ENCODE measurements at places on chromosomes 2 and 18.

DNA sequence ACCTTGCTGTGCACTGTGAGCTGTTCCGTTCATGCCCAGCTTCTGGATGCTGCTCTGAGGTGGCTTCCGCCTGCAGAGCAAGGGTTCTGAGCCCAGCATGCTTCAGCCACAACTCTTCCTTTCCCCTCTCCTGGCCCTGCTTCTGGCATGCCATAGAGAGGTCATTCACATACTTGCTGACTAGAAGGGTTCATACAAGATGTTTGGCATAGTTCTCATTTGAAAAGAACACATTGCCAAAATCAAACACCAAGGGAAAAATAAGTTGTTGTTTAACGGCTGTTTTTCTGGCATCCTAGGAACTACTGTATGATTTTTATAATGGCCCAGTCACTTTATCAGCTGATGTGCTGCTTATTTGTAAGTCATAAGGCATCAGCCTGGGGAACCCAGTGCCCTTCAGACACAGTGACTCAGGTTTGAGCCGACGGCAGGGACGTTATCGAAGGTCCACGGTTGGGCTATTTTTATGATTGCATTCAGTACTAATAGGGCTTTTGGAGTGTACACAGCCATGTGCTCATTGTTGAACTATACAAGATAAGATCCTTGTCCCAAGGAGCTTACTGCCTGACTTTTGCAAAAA is 53.9 kb upstream of the CTAGE1 start:
- DNase-seq: no peak

DNA sequence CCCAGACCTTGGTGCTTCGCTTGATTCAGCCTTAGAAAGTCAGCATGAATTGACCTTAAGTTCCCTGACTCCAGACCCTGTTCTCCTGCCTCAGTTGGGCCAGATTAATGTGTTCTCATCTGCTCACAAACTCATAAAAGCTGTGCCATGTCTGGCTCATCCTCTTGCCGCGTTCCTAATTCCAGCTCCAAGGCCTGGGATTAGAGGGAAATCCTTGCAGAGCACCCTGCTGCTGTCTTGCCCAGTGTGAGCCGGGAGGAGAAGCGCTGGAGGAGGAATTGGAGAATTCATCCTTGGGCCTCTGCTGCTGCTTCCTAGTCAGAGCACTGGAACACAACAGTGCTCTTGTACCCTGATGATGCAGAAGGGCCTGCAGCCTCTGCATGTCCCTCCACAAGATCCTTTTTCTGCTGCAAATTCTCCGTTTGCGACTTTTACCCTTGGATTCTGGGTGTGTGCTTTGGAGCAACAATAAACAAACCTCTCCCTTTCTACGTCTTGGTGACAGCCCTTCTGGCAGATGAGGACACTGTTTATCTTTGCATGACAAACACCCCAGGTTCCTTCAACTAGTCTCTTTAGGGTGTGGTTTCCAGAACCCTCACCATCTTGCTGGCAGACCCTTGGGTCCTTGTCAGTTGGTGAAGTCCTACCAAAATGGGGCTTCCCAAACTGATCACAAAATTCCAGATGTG is 46.9 kb upstream of the CNGA3 start:
- DNase-seq: no peak

GRCh38 chr18:76977684-76978232 is 154.8 kb downstream of the MBP start:
- no peak for DNase-seq

DNA sequence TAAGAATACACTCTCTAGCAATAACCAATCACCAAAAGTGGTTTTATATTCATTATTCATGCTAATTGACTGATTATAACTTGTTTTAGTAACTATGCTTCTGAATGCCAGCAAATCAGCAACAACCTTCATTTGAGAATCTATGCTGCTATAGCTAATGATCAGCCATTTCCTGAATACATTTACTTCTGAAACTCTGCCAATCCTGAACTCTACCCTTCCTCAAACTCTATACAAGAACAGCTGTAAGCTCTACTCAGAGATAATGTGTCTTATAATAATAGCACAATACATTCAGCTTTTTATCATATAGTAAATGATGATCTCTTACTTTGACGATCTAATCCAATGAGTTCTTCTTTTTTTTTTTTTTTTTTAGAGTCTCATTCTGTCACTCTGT is 85.7 kb upstream of the EPAS1 start:
- no peak for DNase-seq

GRCh38 chr2:233821196-233821595 is 33.1 kb downstream of the HJURP start:
- no peak for DNase-seq

DNA sequence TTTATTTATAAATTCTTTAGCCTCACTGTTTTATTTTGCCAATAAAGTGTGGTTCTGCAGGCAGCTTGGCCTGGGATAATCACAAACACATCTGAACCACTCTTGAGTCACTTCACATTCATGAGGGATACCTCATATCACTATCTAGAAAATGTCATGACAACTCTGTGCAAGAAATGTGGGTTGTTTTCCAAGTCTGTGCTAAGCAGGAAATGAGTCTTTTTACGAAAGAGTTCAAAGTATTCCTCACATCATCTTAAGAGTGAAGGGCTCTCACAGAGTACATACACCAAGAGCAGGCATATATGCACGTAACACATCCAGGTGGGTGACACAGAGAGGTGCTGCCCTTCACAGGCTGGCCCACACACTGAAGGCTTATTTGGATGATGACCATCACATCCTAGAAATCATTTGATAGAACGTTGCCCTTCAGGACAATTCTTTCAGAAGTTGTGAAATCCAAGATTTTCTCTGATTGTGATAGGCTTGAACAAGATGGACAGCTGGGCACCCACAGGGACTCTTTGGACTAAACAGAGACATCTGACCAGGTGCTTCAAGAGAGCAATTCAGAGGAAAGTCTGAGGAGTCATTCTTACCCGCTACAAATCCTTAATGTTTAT is 811.1 kb upstream of the LRATD1 start:
- DNase-seq: no peak

GRCh38 chr2:128818248-128818647 is 499.6 kb upstream of the HS6ST1 start:
- no peak for DNase-seq

DNA sequence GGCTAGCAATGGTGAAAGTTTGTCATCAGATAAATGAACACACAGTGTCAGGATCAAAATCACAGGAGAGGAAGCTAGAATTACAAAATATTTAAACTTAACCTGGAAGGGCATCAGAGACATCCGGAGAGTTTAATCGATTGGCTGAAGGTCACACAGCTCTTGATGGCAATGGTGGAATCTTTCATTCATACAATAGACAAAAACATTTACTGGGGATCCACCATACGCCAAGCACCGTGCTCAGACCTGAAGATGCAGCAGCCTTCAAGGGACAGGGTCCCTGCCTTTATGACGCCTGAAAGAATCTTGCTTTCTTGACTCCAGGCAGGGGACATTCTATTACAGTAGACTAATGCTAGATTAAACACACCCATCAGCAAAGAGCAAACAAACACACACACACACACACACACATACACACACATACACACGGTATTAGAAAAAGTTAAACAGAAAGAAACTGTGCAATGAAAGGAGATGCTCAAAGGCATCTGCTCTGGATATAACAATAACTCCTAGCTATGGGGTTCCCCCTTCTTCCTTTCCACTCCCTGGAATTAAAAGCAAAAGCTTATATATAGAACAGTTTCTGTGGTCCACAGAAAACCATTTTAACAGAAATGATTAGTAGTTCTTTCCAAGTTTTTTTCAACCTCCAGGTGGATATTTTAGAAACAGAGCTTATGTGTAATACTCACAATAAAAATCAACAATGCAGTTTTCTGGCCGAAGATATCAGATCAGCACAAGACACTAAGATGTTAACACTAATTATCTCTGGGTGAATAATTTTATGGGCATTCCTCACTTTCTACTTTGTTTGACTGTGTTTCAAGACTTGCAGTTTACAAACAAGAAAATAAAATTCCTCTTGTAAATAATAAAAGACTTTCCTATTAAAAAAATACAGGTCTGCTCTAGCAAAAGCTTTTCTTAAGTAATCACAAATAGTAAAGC is 151.7 kb downstream of the ANKRD44 start:
- DNase-seq: no peak

GRCh38 chr2:100509066-100509465 is 38.8 kb downstream of the NMS start:
- no peak for DNase-seq

DNA sequence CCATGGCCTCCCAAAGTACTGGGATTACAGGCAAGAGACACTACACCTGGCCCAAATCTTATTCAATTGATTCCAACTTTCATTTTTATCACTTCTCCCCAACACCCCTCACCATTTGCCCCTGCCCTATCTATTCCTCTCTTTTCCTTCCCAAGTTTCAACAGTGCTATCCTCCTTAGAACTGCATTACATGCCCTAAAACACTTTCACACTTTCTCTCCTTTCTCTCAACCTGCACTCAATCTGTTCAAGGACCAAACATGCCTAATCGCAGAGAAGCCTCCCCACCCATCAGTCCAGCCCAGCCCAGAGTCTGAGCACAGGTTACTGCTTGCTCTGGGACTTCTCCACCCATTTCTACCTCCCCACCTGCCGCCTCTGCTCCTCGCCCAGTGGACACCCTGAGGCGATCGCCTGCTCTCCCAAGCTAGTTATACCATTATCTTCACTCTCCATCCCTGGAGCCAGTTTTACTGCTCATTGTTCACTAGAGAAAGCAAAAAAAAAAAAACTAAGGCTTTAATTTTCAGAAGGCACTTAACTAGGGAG is 23.7 kb upstream of the DSG1 start:
- no peak for DNase-seq

DNA sequence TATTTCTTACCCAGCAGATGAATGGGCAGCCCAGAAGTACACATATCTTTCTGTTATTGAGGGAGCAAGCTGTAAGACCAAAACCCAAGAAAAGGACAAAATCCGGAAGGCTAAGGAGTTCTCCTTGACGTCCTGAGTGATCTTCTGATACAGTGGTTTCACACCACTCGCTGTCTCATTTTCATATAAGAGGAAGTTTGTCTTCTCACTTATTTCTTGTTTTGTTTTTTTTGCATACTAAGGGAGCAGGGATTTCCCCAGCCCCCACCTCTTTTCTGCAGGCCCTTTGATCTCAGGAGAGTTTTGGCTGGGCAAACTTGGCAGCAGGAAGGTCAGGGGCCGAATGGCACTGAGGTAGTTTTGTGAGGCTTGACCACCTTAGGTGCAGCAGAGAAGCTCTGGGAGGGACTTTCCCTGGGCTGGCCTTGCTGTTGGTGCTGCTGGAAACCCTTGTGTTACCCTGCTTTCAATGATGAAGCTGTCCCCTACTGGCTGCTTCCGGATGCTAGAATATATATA is 13.3 kb downstream of the CHRNA1 start:
- DNase-seq: peak; percentile 50

- no peak for DNase-seq
Observed at GRCh38 chr18:69961718-69962117, 14.0 kb upstream of the CD226 start.

GRCh38 chr2:134985061-134985460 is 62.2 kb downstream of the MAP3K19 start:
- DNase-seq: no peak

- peak; percentile 64 for DNase-seq
Observed at GRCh38 chr18:35827275-35827902, 145.1 kb upstream of the RMP24 start.

- no peak for DNase-seq
Observed at GRCh38 chr18:4035521-4035920, 419.6 kb downstream of the DLGAP1 start.

DNA sequence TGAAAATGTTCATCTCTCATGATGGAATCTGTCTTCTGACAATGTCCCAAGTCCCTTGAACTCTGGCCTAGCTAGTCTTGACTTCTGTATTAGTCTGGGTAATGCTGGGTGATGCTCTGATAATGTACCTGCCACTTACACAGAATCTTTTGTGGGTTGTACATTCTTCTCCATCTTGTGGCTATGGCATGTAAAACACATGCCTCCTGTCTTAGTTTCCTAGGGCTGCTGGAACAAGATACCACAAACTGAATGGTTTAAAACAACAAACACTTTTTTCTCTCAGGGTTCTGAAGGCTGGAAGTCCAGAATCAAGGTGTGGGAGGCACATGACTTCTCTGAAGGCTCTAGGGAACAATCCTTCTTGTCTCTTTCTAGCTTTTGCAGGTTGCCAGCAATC is 57.1 kb downstream of the RAPGEF4 start:
- no peak for DNase-seq

- DNase-seq: no peak
Observed at GRCh38 chr2:220662431-220662830, 909.7 kb downstream of the EPHA4 start.

DNA sequence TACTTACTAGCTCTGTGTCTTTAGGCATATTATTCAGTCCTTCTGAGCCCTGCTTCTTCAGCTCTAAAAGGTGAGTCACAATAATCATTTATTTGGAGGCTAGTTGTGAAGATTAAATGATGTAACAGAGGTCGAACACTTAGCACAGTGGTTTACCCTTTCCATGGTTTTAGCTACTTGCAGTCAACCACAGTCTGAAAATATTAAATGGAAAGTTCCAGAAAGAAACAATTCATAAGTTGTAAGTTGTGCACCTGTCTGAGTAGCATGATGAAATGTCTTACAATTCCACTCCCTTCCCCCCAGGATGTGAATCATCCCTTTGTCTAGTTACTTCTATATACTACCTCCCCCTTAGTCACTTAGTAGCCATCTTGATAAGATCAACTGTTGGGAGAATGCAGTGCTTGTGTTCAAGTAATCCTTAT is 217.6 kb upstream of the THUMPD2 start:
- no peak for DNase-seq

GRCh38 chr2:100285691-100286090 is 36.6 kb downstream of the LONRF2 start:
- no peak for DNase-seq

- no peak for DNase-seq
Observed at GRCh38 chr2:232458661-232459418, 2.9 kb downstream of the ALPI start.

- no peak for DNase-seq
Observed at GRCh38 chr2:88067189-88067588, 436 bp upstream of the SMYD1 start.

DNA sequence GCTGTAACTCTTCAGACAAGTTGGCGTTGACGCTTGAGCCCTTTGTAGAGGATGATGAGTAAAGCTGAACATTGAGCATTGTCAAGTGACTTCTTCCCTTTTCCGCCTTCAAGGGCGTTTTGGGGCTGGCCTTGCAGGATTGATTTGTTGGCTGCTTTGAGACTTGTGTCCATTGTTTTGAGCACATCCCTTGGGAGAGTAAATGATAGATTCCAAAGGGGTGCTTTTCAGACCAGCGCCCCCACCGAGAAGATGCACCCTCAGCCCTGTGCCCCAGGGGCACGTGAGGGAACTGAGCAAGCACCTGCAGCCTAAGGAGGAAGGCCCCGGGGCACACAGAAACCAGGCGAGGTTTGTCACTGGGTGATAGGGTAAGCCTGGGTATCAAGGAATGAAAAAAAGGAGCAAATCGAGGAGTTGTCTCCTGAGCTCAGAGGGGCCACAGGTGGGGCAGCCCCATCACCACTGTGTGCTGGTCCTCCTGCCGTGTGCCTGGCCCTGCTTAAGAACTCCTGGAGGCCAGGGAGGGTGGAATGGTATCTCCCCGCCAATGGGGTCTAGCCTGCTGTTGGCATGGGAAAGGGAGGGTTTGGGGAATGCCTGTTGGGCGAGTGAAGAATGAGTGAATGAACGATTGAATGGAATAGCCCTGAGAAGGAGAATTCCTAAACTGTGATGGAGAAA is 64.0 kb downstream of the RAB31 start:
- DNase-seq: peak; percentile 87

- DNase-seq: no peak
Observed at GRCh38 chr18:58052960-58053359, 8.9 kb downstream of the NEDD4L start.

GRCh38 chr2:55766947-55767346 is 73.3 kb upstream of the PNPT1 start:
- no peak for DNase-seq

All from suppressor macrophage treated with lipopolysaccharide for 1 hour (primary cell).